ENCODE measurements at places on chromosomes 2 and 18.

DNA sequence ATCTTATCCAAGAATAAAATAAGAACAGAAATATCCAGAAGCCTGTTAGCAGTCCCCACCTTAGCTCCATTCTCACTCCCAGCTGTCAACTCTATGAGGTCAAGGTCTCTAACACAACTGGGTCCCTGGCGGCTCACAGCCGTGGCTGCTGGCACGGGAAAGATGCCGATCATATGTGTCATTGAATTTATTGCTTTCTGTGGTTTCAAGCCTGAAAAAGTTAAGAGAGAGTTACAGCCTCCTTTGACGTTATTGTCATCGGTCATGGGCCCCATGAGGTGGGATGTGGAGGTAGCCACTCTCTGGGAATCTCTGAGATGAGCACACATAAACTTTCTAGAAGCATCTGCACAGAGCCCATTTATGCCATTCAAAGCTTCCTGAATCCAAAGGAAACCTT lies 28.7 kb upstream of the CABLES1 start:
- no peak for DNase-seq

DNA sequence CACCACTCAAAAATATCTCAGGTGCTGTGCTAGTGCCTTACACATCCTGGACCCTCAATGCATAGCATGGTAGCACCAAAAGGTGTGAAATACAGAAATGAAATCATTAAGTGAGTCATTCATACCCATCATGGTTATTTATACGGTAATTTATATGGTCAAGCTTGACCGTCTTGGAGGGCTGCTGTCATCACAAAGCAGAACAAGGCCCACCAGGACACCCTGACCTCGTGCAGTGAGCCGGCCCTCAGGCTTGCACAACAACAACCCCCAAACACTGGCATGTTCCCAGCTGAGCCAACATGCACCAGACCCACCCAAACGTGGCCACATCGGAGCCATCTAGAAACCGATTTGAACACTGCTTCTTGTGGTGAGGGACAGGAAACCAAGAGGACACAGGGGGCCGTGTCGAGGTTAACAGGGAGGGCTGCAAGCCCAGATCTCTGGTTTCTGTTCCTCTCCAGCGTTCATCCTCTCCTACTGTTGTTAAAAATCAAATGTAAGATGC lies 378.5 kb upstream of the ID2 start:
- DNase-seq: peak; percentile 73

DNA sequence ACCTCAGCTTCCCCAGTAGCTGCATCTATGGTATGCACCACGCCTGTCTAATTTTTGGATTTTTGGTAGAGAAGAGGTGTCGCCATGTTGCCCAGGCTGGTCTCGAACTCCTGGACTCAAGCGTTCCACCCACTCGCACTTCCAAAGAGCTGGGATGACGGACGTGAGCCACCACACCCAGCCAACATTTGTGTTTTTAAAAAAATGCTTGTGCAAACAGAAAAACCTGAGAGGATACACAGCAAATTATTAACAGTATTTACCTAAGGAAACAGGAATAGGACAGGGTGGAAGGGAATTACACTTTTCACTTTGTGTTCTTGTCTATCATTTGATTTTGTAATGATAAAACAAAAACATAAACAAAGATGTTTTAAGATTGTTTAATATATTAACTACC lies 25.1 kb downstream of the NOL10 start:
- DNase-seq: no peak

GRCh38 chr2:77156599-77156998 lies 365.6 kb downstream of the LRRTM4 start:
- no peak for DNase-seq

DNA sequence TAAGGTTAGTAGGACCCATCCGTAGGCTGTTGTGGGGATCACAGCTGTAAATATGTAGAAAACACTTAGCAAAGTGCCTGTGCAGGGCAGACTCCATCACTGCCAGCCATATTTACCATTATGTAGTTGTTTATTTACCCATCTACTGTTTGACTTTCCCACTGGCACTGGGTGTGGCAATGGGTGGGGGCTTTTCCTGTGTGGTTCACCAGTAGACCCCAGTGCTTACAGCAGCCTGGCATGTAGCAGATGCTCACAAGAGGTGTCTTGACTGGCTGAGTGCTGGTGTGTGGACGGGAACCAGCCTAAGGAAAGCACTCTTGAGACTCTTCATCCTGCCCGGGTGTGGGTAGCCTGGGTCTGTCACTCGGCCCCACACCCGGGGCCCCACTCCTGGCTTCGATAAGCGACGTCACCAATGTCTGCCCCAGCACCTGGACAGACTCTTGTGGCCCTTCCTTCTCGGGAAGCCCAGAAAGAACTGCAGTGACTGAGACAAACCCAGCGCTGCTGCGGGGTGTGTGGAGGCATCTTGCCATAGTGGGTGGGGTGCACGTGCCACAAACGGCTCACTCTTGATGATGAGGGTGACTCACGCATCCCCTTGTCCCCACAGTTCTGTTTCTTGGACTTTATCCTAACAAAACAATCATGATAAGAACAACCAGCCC lies 78.3 kb downstream of the HDAC4 start:
- no peak for DNase-seq

DNA sequence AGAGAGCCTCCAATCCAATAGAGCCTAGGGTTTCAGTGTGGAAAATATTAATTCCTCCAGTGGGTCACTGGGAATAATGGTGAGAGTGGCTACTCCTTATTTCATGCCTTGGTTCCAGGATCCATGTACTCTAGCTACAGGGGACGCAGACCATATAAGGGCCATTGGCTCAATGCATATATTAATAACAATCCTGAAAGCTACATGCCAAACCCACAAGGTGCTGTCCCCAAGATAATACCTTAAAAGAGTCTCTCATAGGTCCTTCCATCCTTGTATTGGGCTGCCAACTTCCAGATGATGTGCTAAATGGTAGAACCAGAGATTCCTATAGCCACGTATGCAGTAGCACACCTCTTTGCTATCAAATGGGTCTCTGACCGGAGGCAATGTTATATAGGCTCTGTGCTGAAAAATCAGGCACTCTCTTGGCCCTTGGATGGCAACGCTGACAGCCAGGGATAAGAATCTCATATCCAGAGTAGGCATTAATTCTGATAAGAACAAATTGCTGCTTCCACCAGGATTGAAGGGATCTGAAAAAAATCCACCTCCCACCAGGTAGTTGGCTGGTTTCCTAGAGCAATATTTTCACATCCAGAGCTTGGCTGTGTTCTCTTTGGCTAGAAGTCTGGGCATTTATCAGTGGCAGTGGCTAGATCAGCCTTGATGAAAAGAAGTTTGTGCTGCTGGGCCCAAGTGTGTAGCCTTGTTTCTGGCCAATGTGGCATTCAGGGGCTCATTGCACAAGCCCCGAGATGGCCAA lies 218.1 kb upstream of the MGAT5 start:
- DNase-seq: no peak
